ENCODE measurements at places on chromosomes 3 and 15.

DNA sequence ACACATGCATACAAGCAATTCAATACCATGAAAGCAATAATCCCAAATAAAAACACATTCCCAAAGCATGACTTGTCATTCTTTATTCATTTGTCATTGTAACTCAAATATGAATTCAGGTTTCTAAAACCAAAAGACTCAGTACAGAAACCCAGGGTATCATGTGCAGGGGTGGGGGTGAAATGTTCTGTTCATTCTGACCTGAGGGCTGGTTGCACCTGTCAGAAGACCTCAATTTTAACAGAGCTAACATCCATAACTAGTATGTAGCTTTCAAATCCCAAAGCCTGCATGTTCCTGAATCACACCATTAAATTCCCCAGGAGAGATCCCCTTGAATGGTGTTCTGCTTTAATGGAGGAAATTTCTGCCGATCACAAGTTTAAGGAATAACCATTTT is 738.7 kb downstream of the MCTP2 start:
- DNase-seq, result no peak

DNA sequence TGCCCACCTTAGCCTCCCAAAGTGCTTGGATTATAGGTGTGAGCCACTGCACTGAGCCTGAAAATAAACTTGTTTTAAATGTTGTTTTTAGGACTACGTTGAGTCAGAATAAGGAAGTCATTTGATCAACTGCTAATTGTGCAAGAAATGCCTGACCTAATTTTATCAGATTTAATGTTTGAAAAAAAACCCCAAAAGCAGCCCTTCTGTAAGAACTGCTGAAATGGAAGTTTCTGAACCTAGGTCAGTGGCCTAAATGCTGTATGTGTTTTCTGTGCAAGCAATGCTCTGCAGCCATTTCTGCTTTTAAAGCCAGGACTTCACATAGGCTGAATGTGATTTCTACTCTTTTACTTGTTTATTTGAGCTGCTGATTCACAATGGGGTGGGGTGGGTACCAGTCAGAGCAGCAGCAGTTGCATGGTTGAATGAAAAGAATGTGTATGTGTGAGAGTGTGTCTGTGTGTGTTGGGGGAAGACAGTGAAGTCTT is 6.6 kb downstream of the GPX1 start:
- DNase-seq, result no peak

DNA sequence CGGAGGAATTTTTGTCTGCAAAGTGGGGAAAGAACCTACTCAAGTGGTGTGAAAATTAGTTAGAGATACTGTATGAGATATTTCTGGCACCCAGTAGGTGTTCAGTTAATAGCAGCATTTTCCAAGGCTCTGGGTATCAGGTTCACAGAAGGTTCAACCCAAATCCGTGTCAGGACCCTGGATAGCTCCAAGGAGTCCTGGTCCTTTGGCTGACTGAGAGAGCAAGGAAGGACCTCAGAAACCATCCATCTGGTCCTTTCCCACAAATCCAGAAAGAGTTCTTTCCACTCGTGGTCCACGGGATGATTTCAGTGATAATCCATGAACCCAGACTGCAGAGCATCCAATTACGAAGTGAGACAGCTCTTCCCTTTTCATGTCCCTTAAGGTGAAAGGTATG is 51.4 kb downstream of the SLC6A11 start:
- DNase-seq, result no peak

DNA sequence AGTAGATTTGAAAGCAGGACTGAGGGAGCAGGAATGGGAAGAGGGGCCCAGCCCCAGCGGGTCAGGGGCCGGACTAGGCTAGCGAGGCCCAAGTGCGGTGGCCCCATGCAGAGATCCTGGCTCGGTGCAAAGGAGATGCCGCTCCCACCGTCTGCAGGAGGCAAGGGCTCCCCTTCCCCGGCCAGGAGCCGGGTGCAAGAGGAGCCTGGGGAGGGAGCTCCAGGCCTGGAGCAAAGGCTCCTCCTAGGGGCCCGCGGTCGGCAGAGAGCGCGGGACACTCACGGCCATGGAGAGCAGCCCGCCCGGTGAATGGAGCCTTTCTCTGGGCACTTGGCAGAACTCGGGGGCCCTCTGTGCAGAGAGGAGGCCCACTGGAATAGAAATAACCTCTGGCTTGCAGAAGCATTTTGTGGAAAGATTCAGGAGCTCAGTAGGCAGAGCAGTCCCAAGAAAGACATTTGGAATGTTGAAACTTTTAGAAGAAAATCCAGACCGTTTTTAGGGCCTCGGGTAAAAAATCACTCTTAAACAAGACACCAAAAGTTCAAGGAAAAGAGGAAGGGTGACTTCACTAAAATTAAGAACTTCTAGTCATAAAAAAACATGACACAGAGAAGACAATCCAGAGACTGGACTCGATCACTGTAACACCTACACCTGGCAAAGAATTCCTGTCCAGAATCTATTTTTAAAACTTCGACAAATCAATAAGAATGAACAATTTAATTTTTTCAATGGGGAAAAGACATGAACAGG is 43.0 kb upstream of the USP3 start:
- DNase-seq, result no peak

DNA sequence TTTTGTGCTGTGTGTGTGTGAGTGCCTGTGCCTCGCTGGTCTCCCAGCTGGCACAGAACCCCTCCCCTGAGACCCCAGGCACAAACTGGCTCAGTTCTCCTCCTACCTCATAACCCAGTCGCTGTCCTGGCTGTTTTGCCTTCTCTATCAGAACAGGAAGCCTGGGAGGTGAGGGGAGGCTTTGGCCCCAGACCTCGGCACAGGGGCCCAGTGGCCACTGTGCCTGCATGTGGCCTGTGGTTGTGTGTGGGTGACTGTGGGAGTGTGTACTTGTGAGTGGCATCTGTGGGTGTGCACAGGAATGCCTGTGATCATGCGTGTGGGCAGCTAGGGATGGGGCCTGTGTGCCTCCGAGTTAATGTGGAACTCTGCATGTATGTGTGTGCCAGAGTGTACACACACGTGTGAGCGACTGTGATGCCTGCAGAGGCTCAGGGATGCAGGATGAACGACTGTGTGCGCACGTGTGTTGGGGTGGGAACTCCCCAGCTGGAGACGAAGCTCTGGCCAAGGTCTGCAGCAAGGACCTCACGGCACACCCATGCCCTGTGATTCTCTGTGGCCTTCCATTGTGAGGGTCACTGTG is 32.3 kb downstream of the PSTPIP1 start:
- no peak for DNase-seq

- DNase-seq, result no peak
These were observed 75.5 kb downstream of the DAPK2 start for GRCh38 chr15:63970621-63971426.

DNA sequence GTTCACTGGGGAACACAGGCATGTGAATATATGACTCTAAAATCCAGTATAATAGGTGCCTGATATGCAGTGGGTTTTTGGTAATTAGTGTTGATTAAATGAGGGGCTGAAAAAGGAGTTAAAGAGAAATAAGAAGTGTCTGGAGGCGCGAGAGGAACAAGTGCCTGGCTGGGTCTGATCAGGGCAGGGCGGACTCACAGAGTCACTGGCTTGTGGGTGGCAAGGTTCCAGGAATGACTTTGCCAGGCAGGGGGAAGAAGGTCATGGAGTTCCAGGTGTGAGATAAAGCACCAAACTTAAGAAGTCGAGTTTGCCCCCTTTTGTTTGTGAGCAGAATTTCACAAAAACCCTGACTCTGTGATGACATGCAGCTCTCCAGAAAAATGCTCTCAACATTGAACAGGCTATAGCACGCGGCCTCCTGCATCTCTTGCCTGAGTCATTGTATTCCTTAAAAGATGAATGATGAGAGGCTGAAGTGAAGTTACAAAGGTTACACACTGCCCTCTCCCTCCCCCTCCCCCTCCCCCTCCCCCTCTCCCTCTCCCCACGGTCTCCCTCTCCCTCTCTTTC is 63.0 kb upstream of the LMCD1 start:
- DNase-seq, result no peak

DNA sequence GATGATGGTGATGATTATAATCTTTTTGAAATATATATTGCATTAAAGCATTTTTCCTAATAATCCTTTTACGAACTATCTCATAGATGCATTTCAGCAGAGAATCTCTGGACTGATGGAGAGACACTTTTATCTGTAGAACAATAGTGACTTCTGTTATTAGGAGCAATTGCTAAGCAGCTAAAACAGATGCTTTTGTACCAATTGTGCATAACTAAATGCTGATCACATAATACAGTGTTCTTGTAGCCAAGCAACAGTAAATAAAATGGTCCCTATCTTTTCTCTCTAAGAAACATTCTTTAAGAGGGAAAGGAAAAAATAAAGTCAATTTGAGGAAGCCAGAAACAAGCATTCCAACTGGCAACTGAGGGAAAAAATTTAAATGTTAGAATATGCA is 405.8 kb upstream of the GOLIM4 start:
- DNase-seq, result no peak

- DNase-seq, result no peak
These were observed 62.6 kb downstream of the PLXNA1 start for GRCh38 chr3:127045435-127046045.

DNA sequence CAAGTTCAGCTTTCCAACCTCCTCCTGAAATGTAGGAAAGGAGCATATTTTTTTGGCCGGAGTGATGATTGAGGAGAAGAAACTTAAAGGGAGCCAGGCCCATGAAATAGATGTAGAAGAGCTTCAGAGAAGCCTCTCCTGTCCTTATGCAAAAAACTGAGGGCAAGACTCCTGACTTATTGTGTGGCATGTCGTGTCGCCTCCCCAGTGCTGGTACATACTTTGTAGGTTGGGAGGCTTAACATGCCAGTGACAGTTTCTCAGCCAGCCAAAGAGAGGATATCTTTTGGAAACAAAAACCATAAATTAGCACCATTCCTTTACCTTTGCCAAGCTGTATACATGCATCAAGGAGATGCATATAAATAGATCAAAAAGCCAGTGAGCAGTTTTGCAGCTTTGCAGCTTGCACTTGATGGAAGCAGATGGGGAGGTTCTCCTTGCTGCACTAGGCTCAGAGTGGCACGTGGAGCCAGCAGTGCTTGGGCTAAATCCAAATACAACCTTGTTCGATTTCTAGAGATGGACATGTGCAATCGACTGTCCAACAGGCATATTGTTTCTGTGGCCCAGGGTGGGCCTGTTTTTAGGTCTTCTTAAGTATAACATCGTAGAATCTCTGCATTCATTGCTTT is 10.2 kb downstream of the SLCO3A1 start:
- no peak for DNase-seq

DNA sequence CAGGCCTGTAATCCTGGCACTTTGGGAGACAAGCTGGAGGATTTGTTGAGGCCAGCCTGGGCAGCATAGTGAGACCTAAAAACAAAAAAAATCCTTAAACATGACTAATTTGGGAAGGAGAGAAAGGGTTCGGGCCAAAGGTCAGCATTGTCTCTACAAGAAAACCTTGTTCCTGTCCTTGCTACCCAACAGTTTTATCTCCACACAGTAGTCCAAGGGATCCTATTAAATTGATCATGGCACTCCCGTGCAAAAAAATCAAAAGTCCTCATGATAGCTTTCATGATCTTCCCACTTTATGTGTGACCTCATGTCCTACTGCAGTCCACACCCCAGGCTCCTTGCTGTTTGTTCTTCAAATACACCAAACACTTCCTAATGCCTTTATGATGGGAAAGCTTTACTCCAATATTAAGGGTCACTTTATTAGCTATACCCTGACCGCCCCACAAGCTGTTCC is 4.2 kb downstream of the RPL15 start:
- DNase-seq, result no peak

DNA sequence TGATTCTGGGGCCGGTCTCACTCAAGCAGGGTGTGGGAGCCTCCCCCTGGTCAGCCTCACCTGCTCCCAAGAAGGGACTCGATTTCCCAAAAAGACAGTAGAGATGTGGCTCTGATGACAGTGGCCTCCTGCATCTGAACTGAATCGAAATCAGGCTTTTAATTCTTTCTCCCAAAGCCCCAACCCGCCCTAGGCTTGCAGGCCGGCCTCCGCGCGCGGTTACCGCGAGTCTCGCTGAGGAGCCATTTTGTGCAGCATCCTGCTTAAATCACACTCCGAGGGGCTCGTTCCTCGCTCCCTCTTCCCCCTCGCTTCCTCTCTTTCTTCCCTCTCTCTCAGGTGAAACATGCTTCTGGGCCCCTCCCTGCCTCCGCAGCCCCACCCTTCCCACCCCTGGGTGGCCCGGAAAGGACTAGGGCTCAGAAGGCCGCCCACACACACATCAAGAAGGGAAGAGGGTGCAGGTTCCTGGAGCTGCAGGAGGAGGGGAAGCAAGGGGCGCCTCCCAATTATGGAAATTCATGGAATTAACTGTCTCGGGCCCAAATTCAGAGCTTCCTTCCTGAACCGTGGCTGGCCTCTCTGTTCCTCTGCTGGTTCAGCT is 30.9 kb upstream of the POLG start:
- DNase-seq, result no peak

DNA sequence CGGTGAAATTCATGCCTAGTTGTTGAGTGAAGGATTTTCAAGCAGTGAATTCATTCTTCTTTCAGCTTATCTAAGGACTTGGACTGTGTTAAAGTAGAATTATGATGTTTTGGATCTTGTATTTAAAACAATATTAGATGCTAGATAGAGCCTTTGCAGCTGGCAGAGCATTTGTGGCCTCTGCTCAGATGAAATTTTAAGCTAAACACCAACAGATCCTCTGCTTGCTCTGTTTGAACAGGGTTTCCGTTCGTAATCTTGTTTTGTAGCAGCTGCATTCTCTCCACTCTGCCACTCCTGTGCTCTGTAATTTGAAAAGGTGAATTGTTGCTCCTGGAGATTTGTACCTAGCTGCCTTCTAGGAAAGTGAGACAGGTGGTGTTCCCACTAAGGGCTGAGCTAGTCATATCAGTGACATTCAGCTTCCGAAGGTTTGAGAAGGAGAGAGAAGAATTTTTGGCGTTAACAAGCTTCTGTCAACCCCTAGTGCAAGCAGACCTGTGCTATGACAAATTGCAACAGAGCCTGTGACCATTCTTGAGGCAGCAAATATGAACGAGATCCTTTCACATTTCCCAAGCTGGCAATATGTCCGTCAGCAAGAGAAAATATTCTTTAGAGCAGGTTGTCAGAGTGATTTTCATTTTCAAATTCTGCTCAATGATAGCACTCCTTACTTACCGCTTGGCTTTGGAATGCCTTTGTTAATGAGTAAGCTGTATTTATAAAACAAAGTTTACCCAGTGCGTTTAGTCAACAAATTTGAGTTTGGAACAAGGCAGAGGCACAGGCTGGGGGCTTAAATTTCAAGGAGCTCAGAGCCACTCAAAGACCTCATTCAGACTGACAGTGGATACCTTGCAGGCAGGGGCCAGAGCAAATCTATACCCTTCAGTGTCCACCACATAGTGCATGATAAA is 5.3 kb downstream of the CHST2 start:
- no peak for DNase-seq

DNA sequence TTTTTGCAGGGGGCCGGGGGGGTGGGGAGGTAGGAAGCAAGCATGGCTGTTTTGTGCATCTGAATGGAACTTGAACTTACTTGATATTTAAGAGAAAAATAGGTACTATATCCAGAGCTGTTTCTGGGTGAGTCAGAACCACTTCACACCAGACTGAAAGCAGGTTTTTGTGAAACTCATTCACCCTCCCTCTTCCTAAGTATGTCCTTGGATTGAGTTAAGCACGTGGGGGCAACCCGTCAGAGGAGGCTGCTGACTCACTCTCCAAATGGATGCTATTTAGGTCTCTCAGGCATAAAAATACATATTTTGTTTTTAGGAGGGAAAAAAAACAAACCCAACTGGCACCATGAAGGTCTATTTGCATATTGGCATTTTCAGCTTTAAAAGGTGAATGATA is 270.3 kb downstream of the RYR3 start:
- DNase-seq, result no peak

Data from activated T-cell treated with anti-CD3 and anti-CD28 coated beads for 1 hour (primary cell).